ENCODE measurements at places on chromosomes 11 and 22.

GRCh38 chr11:68776442-68777235, 25.3 kb upstream of the TESMIN start:
- no peak for DNase-seq

- no peak for DNase-seq
These were observed 28.1 kb upstream of the VPREB1 start for GRCh38 chr22:22216450-22216959.

GRCh38 chr11:72072348-72072747, 8.0 kb downstream of the NUMA1 start:
- DNase-seq, result peak; percentile 32

DNA sequence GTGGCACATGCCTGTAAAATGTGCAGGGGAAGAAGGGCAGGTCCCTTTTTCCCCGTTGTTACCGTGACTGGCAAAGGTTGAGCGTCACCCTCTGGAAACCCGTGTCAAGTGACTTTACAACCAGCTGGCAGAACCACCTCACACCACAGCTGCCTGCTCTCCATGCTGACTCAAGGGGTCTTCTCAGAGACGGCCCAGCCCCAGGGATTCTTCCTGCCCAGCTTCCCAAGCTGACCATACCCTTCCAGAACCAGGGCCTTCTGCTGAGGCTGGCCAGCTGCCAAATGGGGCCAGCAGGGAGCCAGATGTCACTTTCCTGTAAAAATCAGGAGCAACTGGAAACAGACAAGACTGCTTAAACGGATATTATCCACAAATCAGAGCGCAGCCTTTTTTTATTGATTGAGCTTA, 6.3 kb downstream of the PC start:
- DNase-seq, result no peak

- DNase-seq, result no peak
These were observed 35.8 kb downstream of the BTG4 start for GRCh38 chr11:111476366-111476765.

GRCh38 chr11:32231909-32232493, 141.1 kb downstream of the RCN1 start:
- DNase-seq, result no peak

DNA sequence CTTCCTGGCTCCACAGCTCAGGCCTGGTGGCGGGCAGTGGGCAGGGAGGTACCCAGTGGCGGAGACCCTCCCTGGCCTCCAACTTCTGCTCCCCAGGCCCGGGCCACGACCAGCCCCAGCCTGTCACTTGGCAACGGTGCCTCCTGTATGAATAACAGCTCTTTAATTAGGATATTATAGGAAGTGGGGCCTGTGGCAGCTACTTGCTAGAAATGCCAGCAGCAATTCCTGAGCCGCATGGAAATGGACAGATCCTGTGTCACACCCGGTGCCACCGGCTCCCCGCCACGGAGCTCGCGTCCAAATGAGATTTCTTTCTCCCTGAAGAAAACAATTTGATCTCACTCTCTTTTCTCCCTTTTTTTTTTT, 104.5 kb downstream of the CHST1 start:
- DNase-seq, result no peak

GRCh38 chr11:20474176-20474881, 86.8 kb downstream of the PRMT3 start:
- no peak for DNase-seq

DNA sequence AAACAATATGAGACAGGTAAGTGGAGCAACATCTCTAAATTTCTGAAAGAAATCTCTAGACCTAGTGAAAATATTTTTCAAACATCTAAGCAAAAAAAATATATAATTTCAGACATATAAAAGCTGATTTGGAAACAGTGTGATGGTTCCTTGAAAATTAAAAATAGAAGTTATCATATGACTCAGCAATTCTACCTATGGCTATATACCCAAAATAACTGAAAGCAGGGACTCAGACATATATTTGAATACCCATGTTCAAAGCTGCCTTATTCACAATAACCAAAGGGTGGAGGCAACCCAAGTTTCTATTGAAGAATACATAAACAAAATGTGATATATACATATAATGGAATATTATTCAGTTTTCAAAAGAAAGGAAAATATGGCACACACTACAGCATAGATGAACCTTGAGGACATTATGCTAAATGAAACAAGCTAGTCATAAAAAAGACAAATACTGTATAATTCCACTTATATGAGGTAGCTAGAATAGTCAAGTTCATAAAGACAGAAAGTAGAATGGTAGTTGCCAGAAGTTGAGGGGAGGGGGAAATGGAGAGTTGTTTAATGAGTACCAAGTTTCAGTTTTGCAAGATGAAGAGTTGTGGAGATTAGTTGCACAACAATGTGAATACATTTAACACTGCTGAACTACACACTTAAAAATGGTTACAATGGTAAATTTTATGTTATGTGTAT, 300.4 kb downstream of the TTC28 start:
- DNase-seq, result no peak

- DNase-seq, result no peak
These were observed 667 bp downstream of the CD81 start for GRCh38 chr11:2377511-2378443.

- no peak for DNase-seq
These were observed 50.1 kb downstream of the FBLN1 start for GRCh38 chr22:45552580-45553350.

DNA sequence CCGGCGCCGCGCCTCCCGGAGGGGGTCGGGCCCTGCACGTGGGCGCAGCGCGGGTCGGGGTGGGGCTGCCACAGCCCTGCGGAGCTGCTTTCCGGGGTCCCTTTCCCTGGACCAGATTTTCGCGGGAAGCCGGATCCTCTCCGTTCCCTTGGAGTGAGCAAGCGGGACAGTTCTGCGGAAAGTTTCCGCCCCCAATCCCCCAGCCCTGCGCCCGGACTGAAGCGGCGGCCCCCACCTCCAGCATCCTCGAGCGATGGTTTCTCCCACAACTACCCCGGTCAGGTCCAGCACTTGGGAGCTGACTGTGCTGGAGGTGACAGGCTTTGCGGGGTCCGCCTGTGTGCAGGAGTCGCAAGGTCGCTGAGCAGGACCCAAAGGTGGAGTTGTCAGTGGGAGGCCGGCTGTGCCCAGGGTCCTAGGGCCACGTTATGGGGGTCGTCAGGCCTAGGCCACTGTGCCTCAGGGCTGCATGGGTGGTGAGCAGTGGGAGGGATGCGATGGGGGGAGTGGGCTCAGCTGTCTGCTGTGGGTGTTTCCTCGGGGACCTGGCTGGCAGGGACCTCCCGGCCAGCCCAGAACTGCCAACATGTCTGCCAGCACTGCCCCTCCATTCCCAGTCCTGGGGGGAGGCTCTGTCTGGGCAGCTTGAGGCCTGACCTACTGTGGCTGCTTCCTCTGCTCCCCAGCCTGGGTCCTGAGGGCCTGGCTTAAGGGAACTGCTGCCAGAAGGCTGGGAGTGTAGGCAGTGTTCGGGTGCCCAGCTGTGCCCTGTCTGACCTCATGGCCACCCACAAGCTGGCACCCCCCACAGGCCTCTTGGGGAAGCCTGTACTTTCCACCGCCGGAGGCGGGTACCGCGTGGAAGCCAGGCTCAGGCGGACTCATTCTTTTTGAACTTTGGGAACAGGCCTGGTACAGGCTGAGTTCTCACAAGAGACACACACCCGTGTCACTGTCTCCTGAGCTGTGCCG, 726 bp downstream of the ST3GAL4 start:
- no peak for DNase-seq

DNA sequence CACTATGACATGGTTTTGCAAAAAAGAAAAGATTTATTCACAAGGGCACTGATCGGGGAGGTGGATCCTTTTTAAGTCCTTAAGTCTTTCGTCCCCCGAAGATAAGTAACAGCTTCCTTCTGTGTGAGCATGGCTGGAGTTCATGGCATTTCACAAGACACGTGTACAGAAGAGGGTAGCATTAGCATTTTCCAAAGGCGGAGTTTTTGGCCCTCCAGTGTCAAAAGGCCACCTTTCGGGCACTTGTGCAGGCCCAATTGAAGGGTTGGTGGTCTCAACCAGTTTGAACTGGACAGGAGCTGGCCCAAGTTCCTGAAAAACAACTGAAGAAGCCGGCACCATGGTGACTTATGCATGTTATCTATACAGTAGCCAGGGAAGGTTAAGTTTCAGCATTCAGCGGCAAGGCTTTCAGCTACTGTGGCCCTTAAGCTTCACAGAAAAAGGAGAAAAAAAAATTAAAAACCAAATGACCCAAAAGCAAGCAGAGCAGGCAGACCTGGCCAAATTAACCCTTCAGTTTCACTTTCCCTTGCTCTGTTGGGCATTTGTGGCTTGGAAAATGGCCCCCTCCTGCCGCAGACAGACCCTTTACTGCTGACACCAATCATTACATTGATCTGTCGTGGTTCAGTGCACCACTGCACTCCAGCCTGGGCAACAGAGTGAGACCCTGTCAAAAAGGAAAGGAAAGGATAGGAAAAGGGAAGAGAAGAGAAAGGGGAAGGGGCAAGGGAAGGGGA, 18.7 kb downstream of the ZNF74 start:
- no peak for DNase-seq

DNA sequence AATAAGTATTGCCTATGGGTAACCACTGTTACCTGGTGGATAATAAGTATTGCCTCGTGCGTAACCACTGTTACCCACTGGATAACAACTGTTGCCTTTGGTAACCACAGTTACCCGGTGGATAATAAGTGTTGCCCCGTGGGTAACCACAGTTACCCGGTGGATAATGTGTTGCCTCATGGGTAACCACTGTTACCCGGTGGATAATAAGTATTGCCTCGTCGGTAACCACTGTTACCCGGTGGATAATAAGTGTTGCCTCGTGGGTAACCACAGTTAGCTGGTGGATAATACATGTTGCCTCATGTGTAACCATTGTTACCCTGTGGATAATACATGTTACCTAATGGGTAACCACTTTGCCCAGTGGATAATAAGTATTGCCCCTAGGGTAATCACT, 9.8 kb upstream of the NXPE4 start:
- no peak for DNase-seq

GRCh38 chr22:49455595-49455994, 372.1 kb downstream of the BRD1 start:
- DNase-seq, result no peak

DNA sequence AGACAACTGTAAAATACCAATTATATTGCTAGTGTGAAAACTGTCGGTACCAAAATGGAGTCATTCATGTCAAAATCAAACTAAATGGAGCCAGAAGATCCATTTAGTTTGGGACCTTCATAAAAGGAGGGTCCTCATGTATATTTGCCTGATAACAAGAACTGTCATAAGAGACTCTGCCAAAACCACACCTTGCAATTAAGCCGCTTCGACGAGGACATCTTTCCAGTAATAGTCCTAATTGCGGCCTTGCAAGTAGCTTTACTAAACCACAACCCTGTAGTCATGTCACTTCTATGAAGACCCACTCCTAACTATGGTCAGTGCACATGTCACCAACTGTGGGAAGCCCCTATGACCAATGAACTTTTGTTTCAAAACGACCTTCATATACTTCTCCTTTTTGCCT, 9.4 kb downstream of the UBQLN3 start:
- DNase-seq, result no peak

DNA sequence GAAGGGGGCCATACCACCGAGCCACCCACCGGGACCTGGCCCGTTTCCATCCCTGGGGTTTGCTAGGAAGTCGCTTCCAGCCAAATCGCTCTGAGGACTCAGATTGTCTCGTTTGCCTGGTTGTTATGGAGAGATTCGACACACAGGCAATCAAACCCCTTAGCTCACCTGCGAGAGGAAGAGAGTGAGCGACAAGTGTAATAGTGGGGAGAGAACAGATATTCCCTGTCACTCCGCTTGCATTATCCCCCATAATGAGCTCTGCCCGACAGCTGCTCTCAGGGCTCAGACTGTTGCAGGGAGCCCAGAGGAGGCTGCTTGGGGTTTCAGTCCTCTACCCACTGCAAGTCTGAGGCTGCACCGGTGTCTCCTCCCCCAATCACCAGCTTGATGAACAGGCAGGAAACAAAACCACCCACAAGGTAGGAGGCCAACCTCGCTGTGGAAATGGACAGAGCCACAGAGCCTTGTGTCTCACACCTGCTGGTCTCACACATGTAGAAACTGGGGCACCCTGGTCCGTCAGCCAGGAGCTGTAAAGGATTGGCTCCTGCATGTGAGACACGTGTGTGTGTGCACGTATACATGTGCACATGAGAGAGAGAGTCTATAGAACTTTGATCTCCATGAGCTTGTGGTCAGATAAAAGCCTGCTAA, 351.1 kb downstream of the BUD13 start:
- DNase-seq, result no peak

DNA sequence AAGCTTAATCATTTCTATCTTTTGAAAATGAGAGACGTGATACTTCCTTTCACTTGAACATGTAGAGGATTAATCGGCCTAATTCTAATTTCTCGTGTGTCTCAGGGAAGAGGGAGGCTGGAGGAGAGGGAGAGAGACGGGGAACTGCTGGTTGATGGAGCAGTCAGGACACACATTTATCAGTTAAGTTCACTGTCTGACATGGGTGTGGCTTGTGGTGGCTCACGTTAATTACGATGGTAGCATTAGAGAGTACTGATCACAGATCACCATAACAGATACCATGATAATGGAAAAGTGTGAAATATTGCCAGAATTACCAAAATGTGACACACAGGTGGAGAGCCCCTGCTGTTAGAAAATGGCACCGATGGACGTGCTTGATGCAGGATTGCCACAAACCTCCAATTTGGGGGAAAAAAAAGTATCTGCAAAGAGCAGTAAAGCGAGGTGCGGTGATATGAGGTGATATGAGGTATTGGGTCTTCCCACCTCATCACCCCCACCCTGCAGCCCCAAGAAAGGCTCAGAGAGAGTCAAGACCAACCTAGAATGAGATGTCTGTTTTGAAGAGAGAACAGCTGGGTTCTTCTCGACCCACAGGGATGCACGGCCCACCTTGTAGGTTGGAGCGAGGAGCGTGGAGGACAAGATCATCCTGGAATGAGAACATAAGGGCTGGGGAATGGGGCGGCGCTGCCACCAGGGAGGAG, 19.7 kb downstream of the ZBED4 start:
- DNase-seq, result no peak

- no peak for DNase-seq
These were observed 12.4 kb downstream of the PICK1 start for GRCh38 chr22:38069372-38070249.

GRCh38 chr22:30826670-30827355, 132.1 kb downstream of the OSBP2 start:
- DNase-seq, result no peak

DNA sequence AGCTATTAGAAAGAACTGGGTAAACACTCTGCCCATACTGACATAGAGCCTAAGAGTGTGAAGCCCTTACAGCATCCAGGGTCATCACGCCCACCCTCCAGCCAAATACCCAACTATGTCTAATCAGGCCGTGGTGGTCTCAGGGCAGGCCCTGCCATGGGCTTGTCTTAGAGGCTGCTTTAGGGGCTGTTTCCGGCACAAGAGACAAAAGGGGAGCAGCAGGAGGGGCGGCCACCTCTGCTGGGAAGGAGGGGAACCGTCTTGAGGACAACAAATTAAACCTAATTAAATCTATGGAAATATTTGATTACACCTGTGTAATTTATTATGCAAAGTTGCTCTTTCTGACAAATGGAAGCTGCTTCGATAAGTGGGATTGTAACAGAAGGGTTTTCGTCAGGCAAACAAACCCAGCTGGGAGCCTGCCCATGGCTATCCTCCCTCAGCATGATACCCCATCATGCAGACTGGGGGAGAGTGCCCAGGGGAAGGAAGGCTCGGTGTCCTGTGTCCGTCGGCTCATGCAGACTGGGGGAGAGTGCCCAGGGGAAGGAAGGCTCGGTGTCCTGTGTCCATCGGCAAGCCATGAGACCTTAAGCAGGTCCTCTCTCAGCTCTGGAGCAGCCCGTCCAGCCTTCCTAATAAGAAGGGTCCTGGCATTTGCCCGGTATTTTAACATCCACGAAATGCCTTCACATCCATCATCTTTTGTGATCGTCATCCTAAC, 163.6 kb upstream of the B3GAT1 start:
- DNase-seq, result no peak

GRCh38 chr22:38815842-38816241, 21.9 kb upstream of the DNAL4 start:
- no peak for DNase-seq
